Activated naive CD8-positive, alpha-beta T cell treated with anti-CD3 and anti-CD28 coated beads, Interleukin-2, amount 10 ng/mL, durations not matched to agents 7 days and 5 days (primary cell): ENCODE measurements at places on chromosomes 3 and 15. TPM values are rescaled to one million over a fixed set of nuclear protein-coding genes. Genes with fewer than 3 reads are reported as not detected.

Gene ANKUB1
- not detected for total RNA-seq

Gene WDR93
- not detected for total RNA-seq

DNA sequence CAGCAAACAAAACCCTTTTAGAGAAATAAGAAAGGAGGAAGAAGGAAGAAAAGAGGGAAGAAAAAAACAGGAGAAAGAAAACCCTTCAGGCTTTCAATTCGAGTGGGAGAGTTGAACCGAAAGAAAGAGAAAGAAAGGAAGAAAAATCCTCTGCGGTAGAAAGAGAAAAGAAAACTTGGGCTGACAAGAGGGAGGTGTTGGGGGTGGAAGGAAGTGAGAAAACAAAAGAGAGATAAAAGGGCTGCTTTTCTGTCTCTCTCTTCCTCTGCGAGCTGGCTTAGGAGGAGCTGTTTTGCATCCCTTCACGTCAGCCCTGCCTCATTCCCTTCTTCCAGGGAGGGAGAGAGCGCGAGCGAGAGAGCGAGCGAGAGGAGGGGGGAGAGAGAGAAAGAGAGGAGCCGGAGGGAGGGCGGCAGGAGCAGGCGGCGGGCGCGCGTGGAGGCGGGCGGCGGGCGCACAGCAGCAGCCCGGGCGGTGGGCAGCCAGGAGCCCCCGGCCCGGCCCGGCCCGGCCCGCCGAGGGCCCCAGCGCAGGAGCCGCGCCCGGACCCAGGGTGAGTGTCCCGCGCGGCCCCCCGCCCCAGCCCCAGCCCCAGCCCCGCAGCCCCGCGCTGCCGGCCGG is at the start of gene ZNF710:
Gene ZNF710, plus strand, starts transcription at position 263 of the 621 bp plus-strand sequence. CDS start 65,814 bp downstream, outside the sequence.
- peak; percentile 60 for DNase-seq
- peaks cover 29% of the 10 kb centered on the region for H3K4me1 ChIP-seq
- H3K27me3 ChIP-seq = peaks cover 2% of the 10 kb centered on the region
- H3K4me3 ChIP-seq = peak within 1 kb of the TSS; percentile 99
- peak within 1 kb of the TSS; percentile 99 for H3K27ac ChIP-seq
- H3K36me3 ChIP-seq = peaks cover 5% of the 10 kb centered on the region

DNA sequence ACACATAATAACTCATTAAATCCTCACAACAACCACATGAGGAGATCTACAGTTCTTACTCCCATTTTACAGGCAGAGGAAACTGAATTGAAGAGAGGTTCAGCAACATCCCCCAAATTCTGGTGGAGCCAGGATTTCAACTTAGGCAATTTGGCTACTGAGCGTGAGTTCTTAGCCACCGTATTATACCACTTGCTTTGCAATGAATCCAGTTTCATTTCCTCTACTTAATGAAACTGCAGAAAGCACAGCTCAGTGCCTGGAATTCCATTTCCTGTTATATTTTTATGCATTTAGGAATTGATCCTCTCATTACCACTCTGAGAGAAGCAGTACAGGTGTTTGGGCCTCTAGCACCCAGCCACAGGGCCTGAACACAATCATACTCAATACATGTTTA is 4.3 kb downstream of the ZNF860 start:
- no peak for DNase-seq
- H3K27me3 ChIP-seq = peaks cover 21% of the 10 kb centered on the region
- H3K36me3 ChIP-seq = no peaks in the 10 kb centered on the region
- H3K4me3 ChIP-seq = no peak overlapping the region
- no peak overlapping the region for H3K27ac ChIP-seq

GRCh38 chr15:44094781-44095180 is 100.3 kb downstream of the FRMD5 start:
- DNase-seq = no peak
- no peak overlapping the region for H3K4me3 ChIP-seq
- H3K27ac ChIP-seq = no peak overlapping the region

DNA sequence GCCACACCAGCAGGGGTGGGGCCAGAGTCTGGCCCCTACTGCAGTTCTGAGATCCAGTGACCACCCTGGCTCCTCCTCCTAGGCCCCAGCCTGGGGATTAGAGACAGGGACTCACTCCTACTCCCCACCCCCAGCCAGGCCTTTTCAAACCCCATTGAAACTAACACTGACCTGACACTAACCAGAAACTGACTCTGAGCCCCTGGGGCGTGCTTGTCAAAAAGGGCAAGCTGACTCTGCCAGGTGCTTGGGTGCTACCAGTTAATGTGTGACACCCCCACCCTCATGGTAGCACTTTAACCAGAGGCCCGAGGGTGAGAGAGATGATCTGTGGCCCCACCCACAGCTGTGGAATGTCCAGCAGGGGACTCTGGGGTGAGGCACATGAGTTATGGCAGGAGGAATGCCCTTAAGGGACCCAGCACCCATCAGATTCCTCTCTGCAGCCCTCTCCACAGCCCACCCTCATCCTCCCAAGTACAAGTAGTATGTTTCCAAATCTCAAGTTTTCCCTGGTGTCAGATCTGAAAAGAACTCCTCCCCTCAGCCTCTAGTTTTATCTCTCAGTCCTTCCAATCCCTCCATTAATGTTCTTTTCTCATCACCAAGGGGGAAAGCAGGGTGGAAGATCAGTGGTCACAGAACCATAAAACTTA is 1.4 kb downstream of the PTH1R start:
- no peak for DNase-seq
- H3K27ac ChIP-seq = no peak overlapping the region
- peaks cover 34% of the 10 kb centered on the region for H3K27me3 ChIP-seq
- no peak overlapping the region for H3K4me3 ChIP-seq
- no peaks in the 10 kb centered on the region for H3K36me3 ChIP-seq
- peaks cover 1% of the 10 kb centered on the region for H3K4me1 ChIP-seq

DNA sequence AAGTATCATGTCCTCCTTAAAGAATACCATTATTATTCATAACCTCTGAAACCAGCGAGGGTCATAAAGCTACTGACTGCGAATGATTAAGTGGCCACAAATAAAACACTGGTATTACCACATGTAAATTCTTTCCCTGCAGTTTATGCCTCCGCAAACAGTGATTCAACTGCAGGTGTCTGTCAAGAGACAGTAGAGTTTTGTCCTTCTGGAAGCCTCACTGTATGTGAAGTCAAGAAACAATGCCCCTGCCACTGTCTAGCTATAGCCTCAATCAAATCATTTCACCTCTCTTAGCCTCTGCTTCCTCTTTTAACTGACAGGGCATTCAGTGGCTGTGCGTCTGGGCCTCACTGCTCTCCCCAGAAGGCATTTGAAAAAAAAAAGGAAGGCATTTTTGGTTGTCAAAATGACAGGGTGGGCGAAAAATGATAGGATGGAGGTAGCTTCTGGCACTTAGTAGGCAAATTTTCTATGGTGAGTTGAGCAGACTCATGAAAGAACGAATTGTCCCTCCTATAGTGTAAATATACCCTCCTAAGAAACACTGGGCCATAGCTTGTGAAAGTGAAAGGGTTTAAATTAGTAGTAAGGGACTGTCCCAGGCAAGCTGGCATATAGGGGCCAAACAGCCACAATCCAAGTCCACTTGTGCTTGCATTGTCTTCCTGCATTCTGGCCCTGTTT is 66.7 kb downstream of the FILIP1L start:
- H3K27ac ChIP-seq = peak overlapping the region; percentile 9
- H3K27me3 ChIP-seq = no peaks in the 10 kb centered on the region
- H3K4me3 ChIP-seq = peak overlapping the region; percentile 37
- H3K4me1 ChIP-seq = peaks cover 15% of the 10 kb centered on the region
- DNase-seq = no peak

DNA sequence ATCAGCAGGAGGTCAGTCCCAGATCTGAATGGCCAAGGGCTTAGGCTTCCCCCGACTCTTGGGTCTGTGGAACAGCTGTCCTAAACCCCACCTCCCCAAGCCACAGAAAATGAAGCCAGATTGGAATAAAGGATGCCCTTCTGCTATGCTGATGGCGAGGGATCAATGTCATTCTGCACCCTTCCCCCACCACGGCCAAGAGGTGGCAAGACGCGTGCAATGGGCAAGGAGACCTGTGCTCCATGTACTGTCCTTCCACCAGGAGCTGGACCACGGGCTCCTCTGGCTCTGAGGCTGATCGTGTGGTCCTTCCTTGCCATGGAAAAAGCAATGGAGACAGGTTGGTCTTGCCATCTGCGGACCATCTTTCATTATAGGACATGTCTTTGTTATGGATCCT is 32.6 kb upstream of the TBC1D21 start:
- peaks cover 19% of the 10 kb centered on the region for H3K27me3 ChIP-seq
- H3K4me3 ChIP-seq = no peak overlapping the region
- DNase-seq = no peak
- no peaks in the 10 kb centered on the region for H3K36me3 ChIP-seq

DNA sequence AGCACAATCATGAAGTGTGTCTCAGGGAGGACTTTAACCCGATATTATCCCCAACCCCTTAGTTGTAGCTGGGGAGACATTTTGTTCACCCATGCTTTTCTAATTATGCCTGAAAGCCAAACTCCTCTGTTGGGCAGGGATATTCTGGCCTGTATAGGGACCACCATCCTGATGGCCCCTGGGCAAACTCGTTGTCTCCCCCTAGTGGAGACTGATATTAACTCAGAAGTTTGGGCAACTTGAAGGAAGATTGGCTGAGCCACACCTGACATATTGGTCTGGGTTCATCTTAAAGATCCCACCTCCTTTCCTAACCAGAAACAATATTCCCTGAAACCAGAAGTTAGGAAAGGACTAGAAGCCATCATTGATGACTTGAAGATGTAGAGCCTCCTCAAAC is 42.3 kb downstream of the TM4SF18 start:
- no peaks in the 10 kb centered on the region for H3K36me3 ChIP-seq
- DNase-seq = no peak
- no peak overlapping the region for H3K4me3 ChIP-seq

DNA sequence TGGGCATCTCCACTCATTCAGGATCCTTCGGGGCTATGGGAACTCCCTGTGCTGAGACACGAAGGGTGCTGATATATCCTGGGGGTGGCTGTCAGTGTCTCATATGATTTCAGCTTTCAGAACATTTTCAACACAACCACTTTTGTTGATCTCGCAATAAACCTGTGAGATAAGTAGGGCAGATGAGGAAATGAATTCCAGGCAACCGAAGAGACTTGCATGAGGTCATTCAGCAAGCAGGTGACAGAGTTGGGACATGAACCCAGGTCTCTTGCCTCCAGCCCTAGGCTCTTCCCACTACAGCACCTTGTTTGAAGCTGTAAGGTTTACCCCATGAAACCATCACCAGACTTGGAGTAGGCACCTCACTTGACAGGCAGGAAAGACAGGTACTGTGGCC is 16.6 kb downstream of the DUOX1 start:
- no peaks in the 10 kb centered on the region for H3K4me1 ChIP-seq
- DNase-seq = no peak
- no peak overlapping the region for H3K27ac ChIP-seq

- H3K36me3 ChIP-seq = no peaks in the 10 kb centered on the region
- no peaks in the 10 kb centered on the region for H3K27me3 ChIP-seq
- no peak for DNase-seq
- H3K27ac ChIP-seq = no peak overlapping the region
- no peaks in the 10 kb centered on the region for H3K4me1 ChIP-seq
Measured at GRCh38 chr3:62154457-62155148, 218.7 kb downstream of the FEZF2 start.

GRCh38 chr3:121958801-121959200 is 63.2 kb downstream of the ILDR1 start:
- peaks cover 15% of the 10 kb centered on the region for H3K27me3 ChIP-seq
- no peak for DNase-seq
- H3K27ac ChIP-seq = no peak overlapping the region
- H3K4me3 ChIP-seq = no peak overlapping the region
- peaks cover 5% of the 10 kb centered on the region for H3K36me3 ChIP-seq

- peak overlapping the region; percentile 87 for H3K4me3 ChIP-seq
- H3K27me3 ChIP-seq = no peaks in the 10 kb centered on the region
- peak; percentile 50 for DNase-seq
- H3K36me3 ChIP-seq = peaks cover 5% of the 10 kb centered on the region
- peaks cover 48% of the 10 kb centered on the region for H3K4me1 ChIP-seq
Measured at GRCh38 chr15:45456212-45457106, 66.1 kb downstream of the SLC30A4 start.

DNA sequence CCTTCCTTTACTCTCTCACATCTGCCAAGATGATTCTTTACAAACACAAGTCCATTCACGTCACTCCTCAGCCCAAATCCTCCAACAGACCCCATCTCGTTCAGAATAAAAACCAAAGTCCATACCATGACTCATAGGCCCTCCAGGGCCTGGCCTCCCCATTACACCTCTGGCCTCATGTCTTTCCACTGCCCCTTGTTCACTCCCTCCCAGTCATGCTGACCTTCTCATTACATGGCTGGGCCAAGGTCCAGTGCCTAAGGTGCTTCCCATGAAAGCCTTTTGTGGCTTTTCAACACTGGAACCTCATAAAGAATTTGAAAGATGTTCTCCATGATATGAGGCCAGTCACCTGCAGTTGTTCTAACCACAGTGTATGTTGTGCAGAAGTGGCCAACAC is 44.5 kb downstream of the NEK10 start:
- H3K27ac ChIP-seq = peak overlapping the region; percentile 7
- no peaks in the 10 kb centered on the region for H3K4me1 ChIP-seq
- H3K36me3 ChIP-seq = no peaks in the 10 kb centered on the region
- H3K27me3 ChIP-seq = peaks cover 3% of the 10 kb centered on the region
- no peak for DNase-seq
- H3K4me3 ChIP-seq = no peak overlapping the region

Gene AP3B2
- not detected for total RNA-seq

DNA sequence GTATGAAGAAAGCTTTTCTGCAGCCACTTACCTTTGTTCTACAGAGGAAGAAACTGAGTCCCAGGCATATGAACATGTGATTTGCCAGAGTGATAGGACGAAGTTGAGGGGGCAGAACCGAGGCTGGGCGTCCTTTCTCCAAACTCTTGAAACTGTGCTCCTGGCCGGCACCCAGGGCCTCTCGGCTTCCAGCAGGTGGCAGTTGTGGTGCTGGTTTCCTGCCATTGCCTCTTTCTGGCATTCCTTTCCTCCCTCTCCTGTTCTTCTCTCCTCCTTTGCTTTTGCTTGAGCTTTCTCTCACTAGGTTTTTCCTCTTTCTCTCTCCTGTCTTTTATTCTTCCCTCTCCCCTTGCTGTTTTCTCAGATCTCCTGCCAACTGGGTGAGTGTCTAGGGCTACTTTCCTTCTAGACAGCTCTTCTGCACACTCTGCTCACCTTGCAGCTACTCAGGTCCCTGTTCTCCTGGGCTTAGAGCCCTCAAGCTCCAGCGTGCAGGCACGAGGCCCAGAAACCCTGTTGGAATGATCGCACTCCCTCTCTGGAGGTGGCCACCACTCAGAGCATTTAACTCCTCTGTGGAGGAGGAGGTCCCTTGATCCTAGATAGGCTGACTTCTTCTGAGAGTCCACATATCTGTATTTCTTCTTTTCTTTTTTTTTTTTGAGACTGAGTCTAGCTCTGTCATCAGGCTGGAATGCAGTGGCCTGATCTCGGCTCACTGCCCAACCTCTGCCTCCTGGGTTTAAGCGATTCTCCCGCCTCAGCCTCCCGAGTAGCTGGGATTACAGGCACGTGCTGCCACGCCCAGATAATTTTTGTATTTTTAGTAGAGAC is 26.2 kb downstream of the TRAK1 start:
- no peaks in the 10 kb centered on the region for H3K36me3 ChIP-seq
- peaks cover 18% of the 10 kb centered on the region for H3K4me1 ChIP-seq
- H3K4me3 ChIP-seq = no peak overlapping the region
- peak; percentile 28 for DNase-seq

- no peak overlapping the region for H3K4me3 ChIP-seq
- H3K4me1 ChIP-seq = no peaks in the 10 kb centered on the region
- no peak for DNase-seq
- H3K27ac ChIP-seq = no peak overlapping the region
- H3K36me3 ChIP-seq = no peaks in the 10 kb centered on the region
- peaks cover 6% of the 10 kb centered on the region for H3K27me3 ChIP-seq
Measured at GRCh38 chr3:170642882-170643601, 57.2 kb upstream of the SLC7A14 start.
